ENCODE measurements at places on chromosomes 2 and 18.
A peak's percentile ranks its signal among the peaks of the same experiment; 100 is the strongest.

DNA sequence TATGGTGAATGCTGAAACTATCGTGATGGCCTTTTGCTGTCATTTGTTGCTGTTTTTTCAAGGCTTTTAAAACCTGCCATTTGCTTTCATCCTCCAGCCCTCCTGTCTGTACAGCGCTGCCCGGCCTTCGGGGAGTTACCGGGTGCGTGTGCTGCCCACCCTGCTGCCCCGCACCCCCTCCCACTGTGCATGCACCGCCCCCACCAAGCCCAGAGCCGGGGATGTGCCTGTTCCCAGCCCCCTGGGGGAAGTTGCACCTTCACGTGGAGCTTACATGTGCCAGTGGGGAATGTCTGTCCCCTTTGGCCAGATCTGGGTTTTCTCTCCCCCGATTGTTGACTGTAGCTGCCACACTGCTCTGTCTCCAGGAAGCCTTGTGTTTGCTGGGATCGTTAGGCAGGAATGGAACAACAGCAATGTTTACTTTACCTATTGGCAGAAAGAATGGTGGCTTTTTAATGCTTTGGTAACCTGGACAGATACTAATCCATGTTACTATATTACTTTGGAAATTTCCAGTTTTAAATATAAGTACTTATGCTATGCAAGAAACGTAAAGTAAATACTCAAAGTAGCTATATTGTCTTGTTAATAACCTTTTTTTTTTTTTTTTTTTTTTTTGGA lies 64.8 kb upstream of the RBM44 start:
- no peak for DNase-seq

DNA sequence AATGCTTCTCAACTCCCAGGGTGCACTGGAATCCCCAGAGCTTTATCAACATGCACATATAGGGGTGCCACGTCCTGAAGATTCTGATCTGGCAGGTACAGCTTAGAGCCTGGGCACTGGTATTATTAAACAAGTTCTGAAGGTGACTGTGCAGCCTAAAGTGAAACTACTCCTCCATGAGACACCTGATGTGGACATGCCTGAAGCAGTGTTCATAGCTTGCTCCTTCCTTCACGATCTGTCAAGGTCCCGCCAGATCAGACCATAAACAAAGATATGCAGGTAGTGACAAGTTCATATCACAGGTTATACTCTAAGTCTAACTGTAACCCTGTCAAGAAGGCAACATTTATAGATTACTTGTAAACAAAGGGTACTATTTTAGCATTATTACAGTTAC lies 65.3 kb upstream of the DNER start:
- no peak for DNase-seq

- no peak for DNase-seq
Observed at GRCh38 chr2:173148520-173148919, 72.9 kb downstream of the MAP3K20 start.

- peak; percentile 95 for DNase-seq
Observed at GRCh38 chr2:677056-677958, at the start of gene TMEM18. TSS of gene TMEM18 (minus strand) at chr2:677406. CDS start at chr2:677345, 61 bp downstream.

DNA sequence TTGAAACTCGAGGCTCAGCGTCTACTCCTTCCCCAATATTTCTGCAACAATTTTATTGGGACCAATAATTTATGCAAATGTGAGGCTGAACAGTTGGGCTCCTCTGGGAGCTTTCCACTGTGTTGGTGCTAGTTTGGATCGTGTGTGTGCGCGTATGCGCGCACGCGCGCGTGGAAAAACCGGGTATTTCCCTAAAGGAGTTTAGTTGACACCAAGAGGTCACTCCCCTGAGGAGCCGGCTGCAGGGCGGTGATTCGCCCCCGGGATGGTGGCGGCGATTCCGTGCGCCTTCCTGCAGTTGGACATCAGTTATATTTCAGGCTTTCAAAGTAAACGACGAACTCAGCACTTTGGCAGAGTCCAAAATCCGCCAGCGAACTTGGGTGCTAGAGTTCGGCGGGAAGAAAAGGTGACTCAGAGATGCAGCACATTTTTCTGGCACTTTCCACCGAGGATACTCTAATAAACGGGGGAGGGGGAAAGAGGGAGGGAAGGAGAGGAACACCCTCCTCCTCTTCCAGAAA lies 186.5 kb upstream of the FANCL start:
- no peak for DNase-seq

All from activated CD4-positive, alpha-beta T cell treated with anti-CD3 and anti-CD28 coated beads, Interleukin-2, amount 50 U/mL, for 16 hours (primary cell).